ENCODE measurements at places on chromosomes 7 and 10. TPM values are rescaled to one million over a fixed set of nuclear protein-coding genes. Genes with fewer than 3 reads are reported as not detected.
A peak's percentile ranks its signal among the peaks of the same experiment; 100 is the strongest.

DNA sequence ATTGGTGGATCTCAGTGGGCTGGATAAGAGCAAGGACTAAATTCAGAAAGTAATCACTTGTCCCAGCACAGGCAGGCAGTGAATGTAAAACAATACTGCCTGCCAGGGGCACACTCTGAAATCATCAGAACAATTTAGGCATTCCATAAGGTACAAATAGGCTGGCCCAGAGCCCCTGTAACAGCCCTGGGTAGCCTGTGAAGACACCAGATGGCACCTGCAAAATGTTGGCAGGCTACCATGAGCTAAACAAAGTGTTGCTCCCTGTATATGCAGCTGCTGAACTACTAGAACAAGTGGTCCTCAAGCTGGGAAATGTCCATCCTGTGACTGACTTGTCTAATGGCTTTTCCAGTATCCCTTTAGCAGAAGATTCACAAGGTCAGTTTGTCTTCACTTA is 3.0 kb upstream of the PRSS37 start:
- DNase-seq, result no peak

DNA sequence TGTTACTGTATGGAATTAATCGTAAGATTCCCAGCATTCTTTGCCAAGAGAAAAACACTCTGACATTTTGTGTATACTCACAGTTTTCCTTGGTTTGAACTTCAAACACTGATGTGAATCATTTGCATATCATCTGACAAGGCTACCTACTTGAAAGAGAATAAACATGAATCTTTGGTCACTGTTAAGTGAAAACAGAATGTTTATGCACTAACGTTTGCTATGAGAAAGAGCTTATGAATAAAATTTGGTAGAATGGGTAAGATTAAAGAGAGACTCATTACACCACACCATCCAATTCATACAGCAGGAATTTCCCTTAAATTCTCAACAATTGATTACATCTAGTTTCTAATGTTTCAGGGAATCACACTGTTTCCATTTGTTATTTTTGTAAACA is 46.6 kb downstream of the MACC1 start:
- DNase-seq, result no peak

DNA sequence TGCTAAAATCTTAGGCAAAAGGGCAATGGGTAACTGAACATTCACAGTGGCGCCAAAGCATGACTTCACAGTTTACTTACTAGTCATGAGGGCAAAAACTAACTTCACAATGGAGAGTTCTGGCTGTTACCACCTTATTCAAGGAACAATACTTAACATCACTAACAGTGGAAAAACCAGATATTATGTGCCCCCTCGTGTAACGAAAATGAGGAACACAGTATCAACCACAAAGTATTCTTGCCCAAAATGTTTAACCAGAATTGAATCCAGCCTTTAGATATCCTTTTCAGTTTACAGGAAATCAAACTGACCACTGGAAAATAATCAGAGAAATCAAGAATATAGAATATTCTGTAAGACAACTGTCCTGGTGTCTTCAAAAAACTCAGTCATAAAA is 9.5 kb downstream of the C7orf25 start:
- DNase-seq, result no peak

GRCh38 chr7:129089521-129090212 is 34.8 kb upstream of the TNPO3 start:
- DNase-seq, result peak; percentile 39

- DNase-seq, result peak; percentile 73
Measured at GRCh38 chr10:79137826-79138225, 69.1 kb downstream of the ZMIZ1 start.

DNA sequence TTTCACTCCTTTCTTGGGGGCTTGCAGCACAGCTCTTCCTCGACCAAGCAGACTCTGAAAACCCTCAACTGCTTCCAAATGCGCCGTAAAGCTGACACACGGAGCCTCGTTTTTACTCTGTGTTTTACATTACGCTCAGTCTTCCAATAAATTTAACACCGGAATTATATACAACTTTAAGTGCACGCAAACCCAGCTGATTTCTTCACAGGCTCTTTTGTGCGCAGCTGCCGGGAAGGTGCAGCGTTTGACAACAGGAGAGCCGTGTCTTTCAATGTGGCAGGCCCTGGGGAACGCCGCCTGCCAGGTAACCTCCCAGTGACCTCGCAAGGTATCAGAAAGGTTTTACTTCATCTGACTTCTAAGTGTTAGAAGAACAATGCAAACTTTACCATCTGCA is 35.0 kb downstream of the GFRA1 start:
- no peak for DNase-seq

DNA sequence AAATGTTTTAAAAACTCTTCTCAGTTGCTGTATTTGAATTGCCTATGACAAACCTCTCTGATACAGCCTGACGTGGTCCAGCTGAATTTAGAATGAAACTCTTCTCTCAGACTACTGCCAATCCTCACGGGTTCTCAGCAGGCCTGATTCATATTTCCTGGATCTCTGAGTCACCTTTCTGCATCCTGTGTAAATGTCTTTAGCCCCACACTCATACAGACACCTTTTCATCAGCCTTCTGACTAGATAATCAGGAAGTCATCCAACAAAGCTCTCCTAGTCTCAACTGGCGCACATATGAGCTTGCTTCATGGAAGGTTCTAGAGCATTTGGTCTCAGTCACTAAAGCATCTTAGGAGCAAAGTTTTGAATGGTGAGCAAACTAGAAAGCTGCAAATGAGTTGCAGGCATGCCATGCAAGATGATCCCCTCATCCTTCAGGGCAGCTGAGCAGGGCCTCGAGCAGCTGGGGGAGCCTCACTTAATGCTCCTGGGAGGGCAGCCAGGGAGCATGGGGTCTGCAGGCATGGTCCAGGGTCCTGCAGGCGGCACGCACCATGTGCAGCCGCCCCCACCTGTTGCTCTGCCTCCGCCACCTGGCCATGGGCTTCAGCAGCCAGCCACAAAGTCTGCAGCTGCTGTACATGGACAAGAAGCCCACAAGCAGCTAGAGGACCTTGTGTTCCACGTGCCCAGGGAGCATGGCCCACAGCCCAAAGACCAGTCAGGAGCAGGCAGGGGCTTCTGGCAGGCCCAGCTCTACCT is 182.8 kb downstream of the ARHGAP12 start:
- DNase-seq, result peak; percentile 83

- DNase-seq, result no peak
Measured at GRCh38 chr10:86793696-86794095, 37.3 kb downstream of the BMPR1A start.

DNA sequence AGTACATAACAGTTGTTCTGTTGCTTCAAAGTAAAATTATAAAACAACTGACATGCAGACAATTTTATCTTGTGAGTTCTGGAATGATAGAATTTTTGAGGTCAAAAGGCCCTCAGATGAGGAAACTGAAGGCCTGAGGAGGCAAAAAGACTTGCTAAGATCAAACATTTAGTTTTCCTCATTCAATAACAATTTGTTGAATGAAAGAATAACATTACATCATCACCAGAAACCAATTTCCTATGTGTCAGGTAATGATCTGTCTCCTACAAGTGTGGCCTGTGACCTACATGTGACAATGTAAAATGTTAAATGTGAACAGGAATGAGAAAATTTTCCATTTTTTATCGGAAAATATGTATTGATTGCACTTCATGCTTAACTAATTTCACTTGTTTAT is 16.6 kb upstream of the ASB4 start:
- no peak for DNase-seq

- peak; percentile 88 for DNase-seq
Measured at GRCh38 chr10:3754727-3755439, 30.1 kb downstream of the KLF6 start.

DNA sequence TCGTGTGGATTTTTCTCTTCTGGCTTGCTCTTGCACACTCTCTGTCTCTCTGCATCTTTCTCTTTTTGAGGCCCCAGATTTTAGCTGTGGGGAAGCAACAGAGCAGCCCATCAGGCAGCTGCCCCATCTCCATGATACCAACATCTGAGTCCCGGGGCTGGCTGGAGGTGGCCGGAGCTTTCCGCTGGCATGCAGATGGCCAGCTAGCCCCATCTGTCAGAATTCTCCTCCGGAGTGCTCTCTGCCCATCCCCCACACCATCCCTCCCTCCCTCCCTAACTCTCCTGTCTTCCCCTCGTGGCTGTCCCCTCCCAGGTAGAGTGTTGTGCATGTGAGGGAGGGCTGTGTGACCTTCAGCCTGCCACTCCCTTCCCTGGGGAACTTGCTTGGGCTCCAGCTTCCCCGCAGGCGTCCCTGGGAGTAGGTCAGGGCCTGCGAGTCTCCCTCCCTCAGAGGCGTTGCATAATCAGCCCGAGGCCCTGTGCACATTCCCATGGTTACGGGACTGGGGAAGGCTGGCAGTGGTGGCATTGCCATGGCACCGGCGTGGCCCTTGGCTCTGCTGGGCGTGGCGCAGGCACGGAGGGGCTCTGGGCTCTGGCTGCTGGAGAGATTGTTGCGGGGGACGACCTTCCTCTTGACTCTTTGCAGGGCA is 24.7 kb downstream of the GHRHR start:
- peak; percentile 57 for DNase-seq

DNA sequence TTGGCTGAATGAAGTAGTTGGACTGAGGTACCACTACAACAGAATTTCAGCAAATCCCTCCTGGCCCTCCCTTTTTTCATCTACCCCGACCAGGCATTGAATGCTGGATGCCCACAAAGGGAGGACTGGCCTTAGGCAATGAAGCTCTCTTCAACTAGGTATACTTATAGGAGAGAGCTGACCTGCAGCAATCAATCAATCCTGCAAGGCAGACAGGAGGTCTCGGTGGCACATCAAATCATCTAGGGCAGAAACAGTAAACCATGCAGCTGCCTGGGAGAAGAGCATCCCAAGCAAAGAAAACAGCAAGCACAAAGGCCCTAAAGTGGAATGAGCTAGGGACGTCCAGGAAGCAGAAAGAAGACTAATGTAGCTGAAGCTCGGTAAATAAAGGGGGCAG is 2.4 kb upstream of the ABRAXAS2 start:
- no peak for DNase-seq

GRCh38 chr7:77702968-77703472 is 6.8 kb downstream of the RSBN1L start:
- DNase-seq, result no peak

DNA sequence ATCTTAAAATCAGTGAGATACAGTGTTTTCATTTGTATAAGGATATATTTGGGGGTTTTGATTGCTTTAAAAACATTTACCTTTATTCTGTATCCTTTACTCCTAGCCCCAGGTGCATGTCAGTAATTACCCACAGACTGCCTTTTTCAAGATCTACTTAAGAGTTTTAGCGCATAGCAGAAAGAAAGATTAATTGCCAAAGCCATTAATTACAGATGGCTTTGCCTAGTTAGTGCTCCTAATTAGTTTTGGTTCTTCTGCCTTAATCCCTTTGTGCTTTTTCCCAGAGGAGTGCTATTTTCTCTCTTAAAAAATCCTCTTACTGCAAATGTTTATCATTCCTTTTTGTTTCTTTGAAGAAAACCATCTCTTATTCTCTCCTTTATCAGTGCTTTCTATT is 122.8 kb downstream of the MAPK8 start:
- no peak for DNase-seq

GRCh38 chr7:44394636-44395035 is 69.2 kb upstream of the CAMK2B start:
- DNase-seq, result no peak

DNA sequence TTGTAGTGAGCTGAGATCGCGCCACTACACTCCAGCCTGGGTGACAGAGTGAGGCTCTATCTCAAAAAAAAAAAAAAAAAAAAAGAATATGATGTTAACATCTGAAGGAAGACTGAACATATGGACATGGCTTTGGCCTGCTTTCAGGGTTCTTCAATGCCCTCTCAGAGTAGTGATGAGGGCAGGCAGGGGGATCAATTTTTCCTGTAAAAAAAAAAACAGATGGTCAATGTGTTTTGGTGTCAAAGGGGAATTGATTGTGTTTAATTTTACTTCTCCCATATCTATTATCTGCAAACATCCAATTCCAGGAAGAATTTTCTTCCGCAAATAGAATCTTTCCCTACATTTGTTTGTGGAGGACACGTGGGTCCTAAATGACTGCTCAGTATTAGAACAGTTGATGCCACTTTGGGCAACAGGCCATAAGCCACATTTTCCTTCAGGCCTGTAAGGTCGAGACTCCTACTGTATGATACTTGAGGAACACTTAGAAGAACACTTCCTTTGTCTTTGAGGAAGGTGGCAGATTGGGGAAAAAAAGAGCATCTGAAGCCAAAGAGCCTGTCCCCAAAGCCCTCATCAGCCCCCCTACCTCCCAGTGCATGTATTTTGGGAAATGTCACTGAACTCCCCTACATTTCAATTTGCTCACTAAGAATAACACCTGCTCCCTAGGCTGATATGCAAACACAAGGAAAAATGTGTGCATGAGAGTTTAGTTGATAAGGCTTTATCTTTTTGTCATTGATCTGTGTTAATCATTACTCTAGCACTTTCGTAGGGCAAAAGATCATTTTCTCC is 28.3 kb downstream of the MGAM2 start:
- DNase-seq, result no peak

DNA sequence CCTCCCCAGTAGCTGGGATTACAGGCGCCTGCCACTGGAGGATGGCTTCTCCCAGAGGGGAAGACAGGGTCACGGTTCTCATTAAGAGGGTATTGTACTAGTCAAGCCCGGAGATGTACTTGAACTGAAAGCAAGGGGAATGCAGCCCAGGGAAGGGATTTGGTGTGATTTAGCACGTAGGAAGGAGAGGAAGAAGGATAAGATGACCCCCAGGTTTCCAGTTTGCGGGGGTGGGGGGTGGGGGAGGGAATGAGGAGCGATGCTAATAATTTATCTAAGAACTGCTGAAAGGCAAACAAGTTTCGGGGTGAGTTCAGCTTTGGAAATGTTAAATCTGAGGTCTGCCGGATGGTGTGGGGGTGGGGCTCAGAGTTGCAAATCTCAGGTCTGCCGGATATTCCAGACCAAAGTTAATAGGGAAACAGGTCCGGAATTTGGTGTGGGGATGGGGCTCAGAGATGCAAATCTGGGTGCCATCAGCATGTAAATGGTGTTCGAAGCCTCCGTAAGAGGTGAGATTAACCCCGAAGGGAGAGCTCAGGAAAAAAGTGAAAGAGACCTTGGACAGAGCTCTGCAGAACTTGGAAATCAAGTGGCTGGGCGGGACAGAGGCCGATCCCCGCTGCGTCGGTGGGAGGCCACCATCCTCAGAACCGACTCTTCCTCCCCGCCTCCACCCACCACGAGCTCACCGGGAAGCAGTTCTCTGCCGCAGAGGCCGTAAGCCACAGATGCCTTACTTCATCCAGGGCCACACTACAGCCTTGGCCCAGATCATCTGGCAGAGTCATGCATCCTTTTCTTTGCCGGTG is 1.6 kb upstream of the SEPHS1 start:
- peak; percentile 70 for DNase-seq

GDI2 gene
- total RNA-seq, result 354 TPM

RGR gene
- not detected for total RNA-seq

HOXA1 gene
- total RNA-seq, result 5.5 TPM

ADARB2 gene
- 0.11 TPM for total RNA-seq

All from Daoy (cell line).